ENCODE measurements at places on chromosomes 7 and 10.

DNA sequence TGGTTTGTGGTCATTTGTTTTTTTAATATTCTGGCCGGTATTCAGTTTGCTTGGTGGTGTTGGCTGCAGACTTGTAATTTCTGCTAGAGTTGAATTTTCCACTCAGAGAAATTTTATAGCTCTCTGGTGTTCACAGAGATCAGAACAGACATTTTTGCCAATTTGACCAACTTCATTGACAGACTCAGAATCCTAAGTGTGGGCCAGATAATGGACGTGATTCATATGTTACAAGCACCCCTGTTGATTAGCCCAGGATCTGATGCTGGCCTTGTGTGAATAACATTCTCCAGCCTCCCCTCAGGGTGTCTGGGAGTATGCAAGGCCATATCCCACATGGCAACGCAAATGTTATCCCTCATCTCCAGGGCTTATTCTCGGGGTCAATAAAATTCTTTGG, 283.8 kb downstream of the C7orf25 start:
- DNase-seq: no peak

DNA sequence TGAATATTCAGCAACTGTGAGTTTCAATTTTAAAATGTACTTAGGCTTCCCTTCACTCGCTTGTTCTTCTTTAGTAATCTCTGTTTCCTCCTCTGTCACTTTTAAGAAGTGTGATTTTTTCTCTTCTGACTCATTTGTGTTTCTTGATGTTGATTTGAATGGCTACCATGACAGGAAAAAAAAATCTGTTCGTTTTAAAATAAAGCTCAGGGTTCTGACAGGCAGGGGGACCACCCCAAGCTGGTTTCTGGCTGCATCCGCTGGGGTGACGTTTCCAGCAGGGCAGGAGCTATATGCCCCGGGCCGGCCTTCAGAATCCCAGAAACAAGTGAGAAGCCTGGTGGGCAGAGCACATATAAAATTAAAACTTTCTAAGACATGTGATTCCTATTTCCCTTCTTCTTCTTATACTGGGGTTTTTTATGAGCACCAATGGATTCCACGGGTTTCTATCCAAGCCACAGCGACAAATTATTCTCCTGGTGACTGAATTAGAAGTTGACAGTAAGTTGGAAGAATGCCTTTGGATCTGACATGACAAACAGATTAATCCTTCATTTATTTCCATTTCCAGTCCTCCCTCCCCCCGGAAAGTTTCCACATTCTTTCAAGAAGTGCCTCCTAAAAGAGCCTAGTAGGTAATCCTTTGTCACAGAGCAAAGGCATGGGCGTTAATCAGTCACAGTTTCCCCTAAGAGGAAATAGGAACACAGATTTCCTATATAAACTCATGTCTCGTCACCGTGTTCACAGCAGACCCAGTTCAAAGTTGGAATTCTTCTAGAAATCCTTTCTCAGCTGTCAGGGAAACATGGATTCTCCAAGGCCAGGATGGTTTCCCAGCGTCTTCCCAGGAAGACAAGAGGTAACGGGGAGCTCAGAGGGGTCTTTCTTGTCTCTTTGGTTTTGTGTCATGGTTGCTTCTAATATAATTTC, 79.9 kb downstream of the PTPRE start:
- DNase-seq: no peak

DNA sequence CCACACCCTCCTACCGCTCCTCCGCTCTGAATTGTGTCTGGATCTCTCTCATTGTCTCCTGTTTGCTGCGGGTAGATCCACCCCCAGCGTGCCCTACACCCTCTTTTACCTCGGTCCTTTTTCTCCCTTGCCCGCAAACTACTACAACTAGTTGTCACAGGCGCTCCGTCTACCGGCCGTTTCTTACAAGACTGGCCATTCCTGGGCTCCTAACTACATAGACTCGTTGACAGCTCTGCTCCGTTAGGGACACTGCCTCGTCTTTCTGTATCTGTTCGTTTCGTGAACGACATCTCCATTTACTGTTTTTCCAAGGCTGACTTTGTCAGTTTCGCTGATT, 786 bp downstream of the TAF3 start:
- DNase-seq: peak; percentile 61

DNA sequence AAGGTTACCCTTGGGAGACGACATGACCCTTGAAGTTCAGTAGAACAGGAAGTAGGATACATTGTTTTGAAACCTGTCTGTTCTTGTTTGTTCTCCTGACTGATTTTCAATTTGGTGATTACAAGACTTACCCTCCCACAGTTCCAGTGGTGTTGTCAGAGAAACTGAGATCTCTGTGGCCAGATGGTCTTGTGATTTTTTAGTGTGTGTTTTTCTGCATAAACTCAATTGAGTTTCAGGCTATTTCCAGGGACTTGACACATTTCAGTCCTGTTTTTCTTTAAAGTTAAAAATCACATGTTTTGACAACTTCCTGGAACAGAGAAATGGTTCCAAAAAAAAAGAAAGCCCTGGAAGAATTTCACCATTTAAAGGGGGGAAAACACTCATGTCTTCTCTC, 22.3 kb downstream of the PIK3CG start:
- DNase-seq: no peak

- DNase-seq: no peak
Measured at GRCh38 chr10:78975926-78976325, 92.8 kb upstream of the ZMIZ1 start.

DNA sequence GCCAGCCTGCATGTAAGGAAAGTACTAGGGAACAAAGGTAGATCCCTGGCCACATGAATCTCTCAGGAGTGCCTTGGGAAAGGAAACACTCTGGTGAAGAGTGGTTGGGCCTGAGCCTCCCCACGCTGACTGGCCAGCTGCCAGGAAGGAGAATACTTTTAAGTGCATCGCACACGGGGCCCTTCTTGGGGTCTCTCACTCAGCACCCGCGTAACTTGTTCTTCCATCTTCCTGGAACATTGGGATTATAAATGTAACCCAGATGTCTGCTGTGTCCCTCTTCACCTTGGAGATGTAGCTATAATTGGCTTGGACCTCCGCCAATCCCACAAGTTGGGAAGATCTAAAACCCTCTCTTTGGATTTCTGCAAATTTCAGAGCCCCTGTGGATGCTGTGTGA, 4.4 kb upstream of the GLI3 start:
- no peak for DNase-seq

DNA sequence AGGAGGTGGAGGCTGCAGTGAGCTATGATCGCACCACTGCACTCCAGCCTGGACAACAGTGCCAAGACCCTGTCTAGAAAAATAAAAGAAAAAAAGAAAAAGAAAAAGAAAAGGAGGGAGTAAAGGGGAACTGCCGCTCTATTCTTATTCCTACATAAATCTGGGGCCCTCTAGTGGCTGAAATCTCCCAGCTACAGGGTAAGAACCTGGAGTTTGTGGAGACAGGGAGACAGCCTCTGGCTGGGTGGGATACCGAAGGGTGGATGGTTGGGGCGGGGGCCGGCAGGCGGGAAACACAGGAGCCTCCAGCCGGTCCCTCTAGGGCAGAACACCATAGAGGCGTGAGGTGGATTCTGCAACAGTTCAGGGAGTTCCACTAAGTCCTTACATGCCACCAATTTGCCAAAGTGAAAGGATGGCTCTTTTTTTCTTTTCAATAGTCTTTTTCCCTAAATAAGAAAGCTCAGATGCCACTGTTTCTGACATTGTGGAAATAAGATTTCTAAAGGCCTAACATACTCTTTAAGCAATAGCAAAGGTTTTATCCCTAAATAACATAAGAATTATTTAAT, 117.3 kb downstream of the SVIL start:
- peak; percentile 42 for DNase-seq
